CD4-positive, alpha-beta T cell treated with Interleukin-6 for 4 hours (primary cell): ENCODE measurements at places on chromosomes 5 and 9.

- DNase-seq, result no peak
Observed at GRCh38 chr9:109560470-109561132, 62.5 kb upstream of the PTPN3 start.

DNA sequence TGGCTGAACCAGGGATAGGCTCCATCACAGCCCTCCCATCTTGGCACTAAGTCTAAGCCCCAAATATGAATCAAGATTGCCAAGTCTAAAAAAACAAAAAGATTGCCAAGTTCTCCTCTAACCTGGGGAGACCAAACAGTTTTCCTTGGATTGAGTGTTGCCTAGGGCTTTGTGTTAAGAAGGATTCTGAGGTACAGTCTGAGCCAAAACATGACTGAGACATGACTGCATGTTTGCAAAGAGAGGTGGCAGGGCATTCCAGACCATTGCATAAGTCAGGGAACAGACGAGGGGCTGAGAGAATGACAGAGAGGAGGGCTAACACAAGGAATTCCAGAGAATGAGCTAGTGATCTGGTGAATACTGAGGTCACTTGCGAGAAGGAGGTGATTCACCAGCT, 11.4 kb downstream of the LAMC3 start:
- no peak for DNase-seq

DNA sequence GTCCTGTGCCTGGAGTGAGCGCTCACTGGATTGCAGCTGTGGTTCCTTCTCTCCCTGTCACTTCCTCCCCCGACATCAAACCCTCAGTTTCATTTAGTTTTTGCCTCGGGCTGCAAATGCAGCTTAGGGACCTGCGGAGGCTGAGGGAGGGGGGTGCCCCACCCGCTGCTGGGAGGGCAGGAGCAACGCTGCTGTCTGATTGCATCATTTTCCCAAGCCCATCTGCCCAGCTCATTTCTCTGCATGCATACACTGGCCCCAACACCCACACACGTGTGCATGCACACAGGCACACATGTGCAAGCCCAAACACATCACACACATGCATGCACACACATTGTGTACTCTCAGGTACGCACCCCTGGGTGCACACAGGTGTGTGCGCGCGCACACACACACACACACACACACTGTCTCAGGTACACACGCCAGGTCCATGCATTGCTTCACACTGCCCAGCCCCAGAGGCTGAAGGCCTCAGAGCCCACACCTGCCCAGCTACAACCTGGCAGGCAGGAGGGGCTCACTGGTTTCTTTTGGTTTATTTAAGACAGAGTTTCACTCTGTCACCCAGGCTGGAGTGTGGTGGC, 3.4 kb downstream of the ASS1 start:
- no peak for DNase-seq

DNA sequence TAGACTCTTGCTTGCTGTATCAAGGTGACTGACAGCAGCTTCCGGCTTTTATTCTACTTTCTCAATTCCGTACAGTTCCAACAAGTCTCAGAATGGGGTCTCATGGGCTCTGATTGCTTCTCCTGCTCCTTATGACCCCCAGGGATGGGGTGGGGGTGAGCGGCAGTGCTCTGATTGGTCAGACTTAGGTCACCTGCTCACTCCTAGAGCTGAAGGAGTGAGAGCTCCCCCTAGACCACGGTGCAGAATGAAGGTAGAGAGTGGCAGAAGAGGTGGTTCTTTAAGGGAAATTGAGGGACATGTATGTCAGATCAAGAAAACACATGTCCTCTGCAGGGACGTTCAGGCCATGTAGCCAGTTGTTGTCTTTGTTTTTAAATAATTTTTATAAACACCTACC, 115.2 kb downstream of the C9orf152 start:
- DNase-seq, result no peak

- no peak for DNase-seq
Observed at GRCh38 chr5:68711293-68712200, 382.3 kb upstream of the SLC30A5 start.

- DNase-seq, result no peak
Observed at GRCh38 chr9:97440160-97440559, 28.3 kb downstream of the TDRD7 start.

DNA sequence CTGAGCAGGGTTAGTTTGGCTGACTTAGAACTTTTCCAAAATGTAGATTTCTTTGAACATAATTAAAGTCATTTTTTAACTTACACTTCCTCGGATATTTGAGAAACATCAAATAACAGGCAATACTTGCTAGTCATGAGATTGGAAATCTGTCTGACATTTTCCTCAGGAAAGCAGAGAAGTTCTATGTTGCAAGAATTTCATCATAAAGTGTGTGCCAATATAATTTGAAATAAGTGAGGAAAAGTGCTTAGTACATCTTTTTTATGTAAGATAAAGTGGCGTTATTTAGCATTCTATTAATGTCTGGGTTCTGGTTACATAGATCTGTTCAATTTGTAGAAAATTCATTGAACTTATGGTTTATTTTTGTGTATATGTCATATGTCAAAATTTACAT, 48.7 kb upstream of the C5orf47 start:
- no peak for DNase-seq

DNA sequence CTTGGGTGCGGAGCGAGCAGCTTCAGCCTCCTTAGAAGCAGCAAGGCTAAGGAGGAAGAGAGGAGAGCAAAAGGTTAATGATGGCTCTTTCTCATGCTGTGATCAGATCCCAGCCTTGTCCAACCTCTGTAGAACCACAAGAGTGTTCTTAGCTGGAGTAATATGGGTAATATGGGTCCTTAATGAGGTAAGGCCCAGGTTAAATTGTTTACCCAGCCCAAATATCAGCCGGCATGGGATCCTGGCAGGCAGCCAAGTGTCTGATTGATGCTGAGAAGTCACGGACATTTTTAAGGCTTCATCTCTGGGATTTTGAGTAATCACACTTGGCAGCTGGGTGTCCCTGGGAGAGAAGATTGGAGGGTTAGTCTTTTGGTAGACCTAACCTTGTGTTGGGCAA, 32.3 kb downstream of the GLRA1 start:
- DNase-seq, result no peak

DNA sequence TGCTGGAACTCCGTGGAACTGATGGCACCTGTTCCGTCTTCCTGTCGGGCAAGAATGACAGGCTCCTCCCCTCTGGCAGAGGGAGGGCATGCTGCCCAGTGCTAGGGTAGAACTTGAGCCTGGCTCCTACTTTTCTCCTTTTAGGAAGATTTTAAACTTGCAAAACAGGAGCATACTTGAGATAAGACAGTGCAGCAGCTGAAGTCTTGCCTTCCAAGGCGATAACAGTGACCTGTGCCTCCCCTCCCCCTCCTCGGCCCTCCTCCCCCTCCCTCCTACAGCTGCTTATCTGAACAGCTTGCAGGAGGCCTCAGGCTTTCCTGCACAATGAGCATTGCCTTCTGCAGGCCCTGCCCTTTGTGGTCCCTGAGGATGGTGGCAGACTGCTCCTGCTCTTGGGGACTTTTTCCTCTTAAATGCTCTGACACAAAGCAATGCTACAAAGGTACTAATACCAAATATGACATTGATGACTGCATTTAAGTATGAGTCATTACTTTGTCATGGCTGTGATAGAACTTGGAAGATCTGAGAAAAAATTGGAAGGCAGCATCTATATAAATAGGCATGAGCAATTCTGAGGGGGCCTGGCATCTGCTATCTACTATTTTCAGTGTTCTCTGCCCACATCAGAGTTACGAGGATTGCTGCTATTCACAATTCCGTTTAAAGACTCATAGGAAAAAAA, 2.0 kb downstream of the GADD45G start:
- DNase-seq, result peak; percentile 31

DNA sequence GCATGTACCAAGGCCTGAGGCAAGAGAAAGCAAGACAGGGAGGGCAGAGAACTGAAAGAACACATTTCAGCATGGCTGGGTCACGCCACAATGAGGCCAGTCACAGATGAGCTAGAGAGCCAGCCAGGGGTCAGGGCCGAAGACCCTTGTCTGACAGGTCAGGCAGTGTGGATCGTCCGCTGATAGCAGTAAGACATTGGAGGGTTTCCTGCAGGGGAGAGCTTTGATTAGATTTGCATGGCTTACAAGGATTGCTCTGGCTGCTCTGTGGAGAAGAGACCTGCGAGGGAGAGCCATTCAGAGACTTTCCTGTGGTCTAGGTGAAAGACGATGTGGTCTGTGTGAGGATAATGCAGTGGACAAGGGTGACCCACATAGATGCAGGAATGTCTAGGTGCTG, 93.1 kb downstream of the RALGPS1 start:
- DNase-seq, result no peak

- DNase-seq, result no peak
Observed at GRCh38 chr5:1544294-1544961, 20.7 kb upstream of the LPCAT1 start.

DNA sequence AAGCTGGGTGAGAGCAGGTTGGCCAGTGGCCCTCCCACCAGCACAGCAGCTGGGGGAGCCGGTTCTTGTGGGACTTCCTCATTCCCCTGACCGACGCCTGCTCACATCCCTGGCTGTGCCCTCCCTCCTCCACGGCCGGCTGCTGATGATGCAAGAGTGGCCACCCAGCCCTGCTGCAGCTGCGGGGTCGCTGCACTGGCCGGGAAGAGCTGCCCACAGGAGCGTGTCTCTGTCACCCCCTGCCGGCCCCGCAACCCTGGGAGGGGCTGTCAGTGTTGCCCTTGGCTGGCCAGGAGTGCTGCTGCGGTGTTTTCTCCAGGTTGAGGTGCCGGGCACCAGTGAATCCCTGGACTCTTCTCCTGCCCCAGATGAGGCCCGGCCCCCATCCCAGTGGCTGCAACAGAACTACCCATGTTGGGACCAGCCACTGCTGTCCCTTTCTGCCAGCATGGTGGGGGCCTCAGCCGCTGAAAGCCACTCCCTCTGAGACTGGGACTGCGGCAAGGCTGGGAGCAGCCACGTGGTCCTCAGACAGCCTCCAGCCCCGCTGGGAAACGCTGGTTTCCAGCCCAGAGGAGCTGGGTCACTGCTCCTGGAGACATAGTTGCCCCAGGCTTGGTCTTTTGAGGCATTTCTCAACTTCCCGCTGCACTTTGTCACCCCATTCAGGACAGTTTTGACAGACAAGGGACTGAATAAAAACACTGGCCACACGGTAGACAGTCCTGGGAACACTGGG, 739 bp downstream of the CARD9 start:
- no peak for DNase-seq

DNA sequence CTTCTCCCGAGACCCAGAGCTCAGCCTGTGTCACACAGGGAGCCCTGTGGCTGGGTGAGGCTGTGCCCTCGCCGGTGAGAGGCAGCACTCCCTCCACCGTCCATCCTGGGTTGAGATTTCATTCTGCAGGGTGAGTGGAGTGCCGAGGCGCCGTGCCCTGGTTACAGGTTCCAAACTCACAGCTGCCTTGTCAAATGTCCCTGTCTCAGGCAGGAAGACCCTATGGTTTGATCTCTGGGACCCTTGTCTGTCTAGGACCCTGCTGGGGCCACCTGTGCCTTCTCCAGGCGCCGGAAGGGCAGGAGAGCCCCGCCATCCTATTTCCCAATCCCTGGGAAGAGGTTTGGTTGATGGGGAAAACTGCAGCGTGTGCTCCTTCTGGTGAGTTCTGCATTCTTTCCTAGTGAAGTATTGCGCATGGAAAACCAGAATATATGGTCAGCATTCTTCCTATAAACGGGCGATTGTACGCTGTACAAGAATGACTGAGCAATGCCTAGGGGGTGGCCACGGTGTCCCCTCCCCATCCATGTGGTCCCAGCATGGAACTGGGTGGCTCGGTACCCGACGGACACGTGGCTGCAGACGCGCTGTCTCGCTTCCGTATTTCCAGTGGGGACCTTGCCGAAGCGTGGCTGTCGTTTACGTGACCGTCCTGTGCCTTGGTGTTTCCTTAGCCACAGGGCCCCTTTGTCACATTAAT, 95.9 kb upstream of the COL5A1 start:
- DNase-seq, result no peak

GRCh38 chr9:92328225-92328624, 2.5 kb downstream of the CENPP start:
- no peak for DNase-seq

DNA sequence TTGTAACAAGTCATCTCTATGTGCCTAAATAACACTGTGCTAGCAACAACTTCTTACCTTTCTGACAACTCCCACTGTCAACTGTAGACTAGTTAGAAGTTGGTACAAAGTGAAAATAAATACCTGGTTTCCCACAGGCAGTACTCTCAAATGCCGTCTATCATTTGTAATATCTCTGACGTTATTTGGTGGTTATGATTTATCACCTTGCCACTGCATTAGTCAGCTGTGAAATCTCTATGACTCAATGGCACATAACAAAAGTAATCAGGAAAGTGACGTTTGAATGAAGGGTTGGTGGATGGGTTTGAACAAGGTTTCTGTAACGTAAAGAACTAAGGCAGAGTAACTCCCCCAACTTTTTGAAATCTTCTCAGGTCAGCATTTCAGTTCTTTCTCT, 592.3 kb downstream of the MAT2B start:
- no peak for DNase-seq

DNA sequence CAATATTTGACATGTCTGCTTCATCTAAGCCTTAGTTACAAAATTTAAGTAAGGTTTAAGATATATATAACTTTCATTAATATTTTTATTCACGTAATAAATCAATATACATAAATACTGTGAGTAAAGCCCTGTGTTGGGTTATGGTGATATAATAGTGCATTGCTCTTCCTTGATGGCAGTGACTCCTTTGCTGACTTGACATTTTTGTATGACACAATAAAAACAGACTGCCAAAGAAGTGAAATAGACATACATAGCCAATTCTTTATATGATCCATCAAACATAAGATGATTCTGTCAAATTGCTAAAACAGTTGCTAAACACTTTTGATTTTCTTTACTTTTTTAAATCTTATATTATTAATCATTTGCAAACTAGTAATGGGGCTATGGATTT, 1518.2 kb downstream of the EFNA5 start:
- no peak for DNase-seq

- DNase-seq, result no peak
Observed at GRCh38 chr5:62488531-62488930, 76.0 kb downstream of the IPO11 start.

DNA sequence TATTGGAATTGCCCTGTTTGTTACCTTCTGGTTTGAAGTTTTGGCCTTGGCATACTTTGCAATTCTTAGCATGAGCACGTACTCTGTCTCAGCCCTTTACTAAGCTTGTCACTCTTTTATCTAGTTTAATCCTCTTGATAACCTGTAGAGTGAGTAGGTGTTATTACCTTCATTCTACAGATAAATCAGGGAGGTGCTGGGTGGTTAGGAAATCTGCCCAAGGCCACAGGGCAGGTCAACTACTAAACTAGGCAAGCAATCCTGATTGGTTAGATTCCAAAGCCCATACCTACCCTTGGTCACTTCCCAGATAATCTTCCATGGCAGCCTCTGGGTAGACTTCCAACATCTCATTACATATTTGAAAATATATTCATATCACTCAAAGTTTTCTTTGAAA, 65.7 kb downstream of the PCSK5 start:
- DNase-seq, result no peak

- DNase-seq, result no peak
Observed at GRCh38 chr5:29720954-29721353, 1472.5 kb upstream of the CDH6 start.

- no peak for DNase-seq
Observed at GRCh38 chr5:136135536-136135935, 2.9 kb downstream of the SMAD5 start.
